ENCODE measurements at places on chromosomes 13 and 19.

- no peak for DNase-seq
Observed at GRCh38 chr13:74070065-74070464, 64.1 kb downstream of the KLF12 start.

- no peak for DNase-seq
Observed at GRCh38 chr19:33727331-33727998, 69.2 kb upstream of the KCTD15 start.

- no peak for DNase-seq
Observed at GRCh38 chr13:66399873-66400272, 830.3 kb downstream of the PCDH9 start.

GRCh38 chr13:72113076-72113475, 246.1 kb upstream of the DACH1 start:
- no peak for DNase-seq

GRCh38 chr19:1814833-1815604, 2.9 kb upstream of the ATP8B3 start:
- DNase-seq = no peak

DNA sequence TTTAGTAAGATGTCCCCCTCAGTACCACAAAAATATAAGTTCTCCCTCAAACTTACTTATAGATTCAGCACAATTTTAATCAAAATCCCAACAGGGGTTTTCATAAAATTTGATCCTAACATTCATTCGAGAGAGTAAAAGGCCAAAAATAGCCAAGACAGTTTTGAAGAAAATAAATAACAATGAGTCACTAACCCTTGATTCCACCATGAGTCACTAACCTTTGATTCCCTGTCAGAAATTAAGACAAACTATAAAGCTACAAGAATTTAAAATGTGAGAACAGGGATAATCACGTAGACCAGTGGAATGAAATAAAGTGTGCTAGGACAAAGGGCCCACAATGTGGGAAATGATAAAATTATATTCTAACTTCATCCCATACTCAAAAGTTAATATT, 320.3 kb downstream of the SUCLA2 start:
- DNase-seq = no peak

DNA sequence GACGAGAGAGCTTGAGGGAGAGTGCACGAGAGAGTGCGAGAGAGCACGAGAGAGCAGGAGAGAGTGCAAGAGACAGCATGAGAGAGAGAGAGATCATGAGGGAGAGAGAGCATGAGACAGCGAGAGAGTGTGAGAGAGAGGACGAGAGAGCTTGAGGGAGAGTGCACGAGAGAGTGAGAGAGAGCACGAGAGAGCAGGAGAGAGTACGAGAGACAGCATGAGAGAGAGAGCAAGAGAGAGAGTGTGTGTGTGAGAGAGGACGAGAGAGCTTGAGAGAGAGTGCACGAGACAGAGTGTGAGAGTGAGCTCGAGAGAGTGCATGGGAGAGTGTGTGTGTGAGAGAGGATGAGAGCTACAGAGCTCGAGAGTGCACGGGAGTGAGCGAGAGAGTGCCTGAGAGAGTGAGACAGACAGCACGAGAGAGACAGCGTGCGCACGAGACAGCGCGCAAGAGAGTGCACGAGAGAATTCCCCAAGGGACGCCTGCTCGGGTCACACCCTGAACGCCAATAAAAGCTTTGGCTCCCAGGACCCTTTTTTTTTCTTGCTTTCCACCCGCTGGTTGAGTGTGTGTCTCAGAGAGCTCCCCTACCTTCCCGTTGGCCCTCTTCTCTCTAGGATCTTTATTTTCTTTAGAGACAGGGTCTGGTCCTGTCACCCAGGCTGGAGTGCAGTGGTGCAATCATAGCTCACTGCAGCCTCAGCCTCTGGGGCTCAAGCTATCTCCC, 3.7 kb downstream of the CD70 start:
- DNase-seq = no peak

GRCh38 chr19:41205995-41206394, 13.0 kb downstream of the CYP2S1 start:
- no peak for DNase-seq

- DNase-seq = no peak
Observed at GRCh38 chr19:22882797-22883196, 50.7 kb downstream of the ZNF723 start.

- no peak for DNase-seq
Observed at GRCh38 chr19:19207637-19208572, 3.9 kb upstream of the NCAN start.

All from stimulated activated CD4-positive, alpha-beta T cell treated with anti-CD3 and anti-CD28 coated beads, Interleukin-4, amount 100 ng/mL, for 1 hour (primary cell).